ENCODE measurements at places on chromosomes 5 and 9.
A peak's percentile ranks its signal among the peaks of the same experiment; 100 is the strongest.

DNA sequence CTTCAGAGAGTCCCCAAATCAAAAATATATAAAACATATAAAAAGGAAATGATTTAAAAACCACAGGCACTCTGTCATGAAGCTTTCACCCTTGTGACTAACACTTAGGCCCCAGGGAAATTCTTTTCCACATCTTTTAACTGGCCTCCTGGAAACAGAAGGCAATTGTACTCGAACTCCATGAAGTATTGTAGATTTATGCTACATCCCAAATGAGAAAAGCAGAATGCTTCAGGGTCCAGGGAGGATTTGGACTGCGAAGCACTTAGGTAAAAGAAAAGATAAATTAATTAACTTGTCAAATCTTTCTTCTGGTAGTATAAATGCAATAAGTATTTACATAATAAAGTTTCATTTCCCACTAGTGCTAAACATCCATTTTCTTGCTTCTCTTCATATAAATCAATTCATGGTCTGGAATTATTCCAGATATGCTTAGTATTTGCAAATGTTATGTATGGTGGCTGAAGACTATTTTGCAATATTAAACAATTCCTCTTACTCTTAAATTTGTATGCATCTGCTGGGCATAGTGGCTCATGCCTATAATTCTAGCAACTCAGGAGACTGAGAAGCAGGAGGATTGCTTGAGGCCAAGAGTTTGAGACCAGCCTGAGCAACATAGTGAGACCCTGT is 64.9 kb upstream of the ELL2 start:
- DNase-seq = no peak

GRCh38 chr5:160165137-160166068 is 46.2 kb upstream of the PWWP2A start:
- peak; percentile 73 for DNase-seq

DNA sequence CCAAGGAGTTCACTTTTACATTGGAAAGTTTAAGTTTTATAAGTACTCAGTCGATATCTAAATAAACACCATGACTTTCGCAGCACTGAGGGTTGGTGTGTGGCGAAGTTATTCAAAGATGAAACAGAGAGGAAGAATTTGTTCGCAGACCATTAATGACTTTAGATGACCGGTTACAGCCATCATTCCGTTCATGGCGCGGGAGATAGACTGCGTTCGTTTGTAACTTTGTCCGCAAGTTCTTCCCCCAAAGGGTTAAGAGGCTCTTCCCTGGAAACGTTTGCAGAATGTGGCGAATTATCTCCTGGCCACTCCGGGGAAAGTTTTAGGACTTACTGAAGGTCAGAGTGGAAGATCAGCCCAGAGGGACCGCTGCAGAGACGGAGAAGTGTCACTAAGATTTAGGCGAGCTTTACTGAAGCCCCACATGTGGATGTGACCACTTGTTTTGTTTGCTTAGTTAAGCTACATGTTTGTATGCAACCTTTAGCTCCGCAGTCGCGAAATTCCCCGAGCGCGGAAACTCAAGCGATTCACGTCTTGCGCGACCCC is 2.2 kb upstream of the FOXD1 start:
- DNase-seq = no peak

GRCh38 chr5:171122372-171122771 is 186.7 kb upstream of the TLX3 start:
- peak; percentile 30 for DNase-seq

- DNase-seq = peak; percentile 81
Observed at GRCh38 chr5:10760096-10760920, 726 bp downstream of the DAP start.

GRCh38 chr5:154408811-154409210 is 37.0 kb upstream of the SAP30L start:
- no peak for DNase-seq

GRCh38 chr5:97096191-97096590 is 46.2 kb downstream of the LIX1 start:
- no peak for DNase-seq

- DNase-seq = no peak
Observed at GRCh38 chr5:52734557-52734956, 53.2 kb upstream of the ITGA1 start.

- no peak for DNase-seq
Observed at GRCh38 chr5:160311491-160312133, 752 bp downstream of the CCNJL start.

GRCh38 chr9:85142496-85142911 is 473.0 kb downstream of the NTRK2 start:
- no peak for DNase-seq

GRCh38 chr5:157196045-157196444 is 15.4 kb downstream of the ITK start:
- DNase-seq = no peak

DNA sequence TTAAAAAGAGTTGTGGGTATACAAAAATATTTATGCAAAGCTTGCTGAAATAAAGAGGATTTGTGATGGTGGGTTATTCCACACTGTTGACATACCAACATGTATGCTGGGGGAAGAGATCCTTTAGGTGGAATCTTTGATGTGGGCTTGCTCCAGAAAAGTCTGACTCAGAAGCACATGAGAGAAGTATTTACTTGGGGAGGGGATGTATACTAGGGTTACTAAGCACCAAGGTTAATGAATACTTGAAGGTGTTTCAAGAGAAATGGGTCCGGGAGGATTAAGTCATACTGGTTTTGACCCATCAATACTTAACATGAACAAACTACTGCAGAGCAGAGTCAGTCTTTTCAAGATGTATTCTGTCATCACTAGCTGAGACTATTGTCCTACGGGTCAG is 316.4 kb upstream of the GRIN3A start:
- no peak for DNase-seq

GRCh38 chr5:150285114-150285513 is 4.5 kb downstream of the CAMK2A start:
- DNase-seq = no peak

DNA sequence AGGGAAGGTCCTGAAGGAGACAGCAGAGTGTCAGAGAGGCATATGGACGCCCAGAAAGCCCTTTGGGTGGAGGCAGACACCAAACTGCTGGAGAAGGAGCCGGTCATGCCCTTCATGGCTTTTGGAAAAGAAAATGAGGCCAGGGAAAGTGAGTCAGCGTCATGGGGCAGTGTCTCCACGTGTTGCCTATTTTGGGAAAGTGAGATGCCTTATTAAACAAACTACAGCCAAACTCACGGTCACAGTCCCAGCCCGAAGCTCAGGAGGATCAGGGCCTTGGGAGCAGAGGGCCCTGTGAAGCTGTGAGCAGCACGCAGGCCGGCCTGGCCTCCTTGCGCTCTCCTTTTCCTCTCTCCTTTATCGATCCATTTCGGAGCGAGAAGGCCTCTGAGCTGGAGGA is 25.0 kb downstream of the RGS3 start:
- DNase-seq = no peak

GRCh38 chr5:95988877-95989276 is 27.2 kb upstream of the ELL2 start:
- DNase-seq = no peak

DNA sequence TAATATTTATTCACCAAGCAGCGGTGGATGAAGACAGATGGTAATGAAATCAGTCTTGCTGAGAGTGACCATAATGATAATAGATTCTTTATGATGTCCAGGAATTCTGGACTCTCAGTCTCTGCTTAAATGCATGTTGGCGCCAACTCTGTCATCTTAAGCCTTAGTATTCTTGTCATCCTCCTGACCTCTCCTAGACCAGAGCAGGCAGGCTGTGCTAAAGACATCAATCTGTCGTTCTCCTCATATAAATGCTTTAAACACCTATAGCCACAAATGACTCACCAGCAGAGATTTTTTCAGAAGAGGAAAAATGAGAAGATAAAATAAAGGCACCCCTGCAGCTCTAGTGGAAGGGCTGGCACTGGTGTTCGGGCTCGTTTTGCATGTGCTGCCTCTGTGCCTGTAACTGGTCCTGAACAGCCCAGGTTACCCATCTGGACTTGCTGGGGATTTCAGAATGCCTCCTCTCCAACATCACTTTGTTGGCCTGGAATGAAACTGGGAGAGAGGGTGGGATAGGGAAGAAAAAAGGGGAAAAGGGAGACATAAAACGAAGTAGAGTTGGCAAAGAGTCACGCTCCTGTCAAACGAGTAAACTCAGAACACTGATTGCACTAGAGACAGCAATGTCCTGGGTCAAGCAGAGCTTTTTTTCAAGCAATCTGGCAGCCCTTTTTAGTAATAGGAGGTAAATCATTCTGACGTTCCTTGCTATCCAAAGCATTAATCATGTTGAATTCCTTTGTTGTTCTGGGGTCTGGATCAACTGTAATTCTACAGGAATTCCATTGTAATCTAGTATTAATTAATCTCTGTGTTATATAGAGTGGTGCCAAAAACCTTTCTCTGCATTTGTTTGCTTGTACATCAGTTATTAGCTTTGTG is 195.5 kb upstream of the CLINT1 start:
- no peak for DNase-seq

DNA sequence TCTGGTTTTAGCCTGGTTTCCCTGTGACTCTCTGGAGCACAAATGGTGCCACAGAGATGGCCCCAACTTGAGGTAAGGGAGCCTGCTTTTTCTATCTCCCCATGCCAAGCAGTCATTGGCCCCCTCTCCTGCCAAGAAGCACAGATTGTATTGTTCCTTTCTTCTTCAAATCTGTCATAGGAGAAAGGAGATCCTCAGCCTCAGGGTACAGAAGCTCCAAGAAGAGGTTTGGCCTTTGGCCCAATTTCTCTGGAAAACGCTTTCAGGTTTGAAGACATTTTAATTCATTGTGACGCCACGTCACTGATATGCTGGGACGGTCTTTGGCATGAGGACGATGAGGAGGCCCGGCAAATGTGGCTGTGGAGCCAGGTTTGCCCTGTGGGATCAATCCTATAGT is 29.2 kb upstream of the PANK3 start:
- no peak for DNase-seq

GRCh38 chr5:41270423-41271251 is 57.3 kb upstream of the C6 start:
- DNase-seq = no peak

DNA sequence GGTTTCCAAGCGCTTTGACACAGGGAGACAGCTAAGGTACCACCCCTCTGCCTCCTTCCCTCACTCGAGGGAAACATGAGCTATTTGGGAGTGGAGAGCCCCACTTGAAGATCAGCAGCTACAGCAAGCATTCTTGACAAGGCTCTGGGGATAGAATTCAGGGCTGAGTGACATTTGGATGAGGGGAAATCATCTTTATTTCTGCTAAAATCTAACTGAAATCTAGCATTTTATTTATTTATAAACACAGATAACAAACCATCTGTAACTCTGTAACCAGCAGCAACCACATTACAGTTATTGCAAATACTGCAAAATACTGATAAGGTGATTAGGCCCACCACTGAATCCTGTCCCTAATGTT is 22.4 kb downstream of the RNF130 start:
- no peak for DNase-seq

- no peak for DNase-seq
Observed at GRCh38 chr5:131305906-131306305, 42.1 kb downstream of the CDC42SE2 start.

DNA sequence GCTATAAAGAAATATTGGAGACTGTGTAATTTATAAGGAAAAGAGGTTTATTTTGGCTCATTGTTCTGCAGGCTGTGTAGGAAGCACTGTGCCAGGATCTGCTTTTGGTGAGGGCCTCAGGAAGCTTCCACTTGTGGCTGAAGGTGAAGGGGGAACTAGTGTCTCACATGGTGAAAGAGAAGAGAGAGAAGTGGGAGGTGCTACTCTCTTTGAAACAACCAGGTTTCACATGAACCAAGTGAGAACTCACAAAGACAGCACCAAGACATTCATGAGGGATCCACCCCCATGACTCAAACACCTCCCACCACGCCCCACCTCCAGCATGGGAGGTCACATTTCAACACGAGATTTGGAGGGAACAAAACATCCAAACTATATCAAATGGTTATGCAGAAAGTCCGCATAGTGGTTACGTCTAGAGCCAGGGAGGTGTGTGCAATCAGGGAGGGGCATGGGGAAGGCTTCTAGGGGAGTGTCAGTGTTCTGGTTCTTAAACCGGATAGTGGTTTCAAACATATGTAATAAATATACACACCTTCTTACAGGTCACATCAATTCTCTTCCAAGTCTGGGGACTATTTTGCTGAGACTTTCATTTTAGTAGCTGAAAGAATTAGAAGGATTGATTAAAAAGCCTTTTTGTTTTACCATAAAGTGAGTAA is 113.0 kb downstream of the TRIO start:
- no peak for DNase-seq

GRCh38 chr5:144194144-144194543 is 23.5 kb downstream of the KCTD16 start:
- no peak for DNase-seq

DNA sequence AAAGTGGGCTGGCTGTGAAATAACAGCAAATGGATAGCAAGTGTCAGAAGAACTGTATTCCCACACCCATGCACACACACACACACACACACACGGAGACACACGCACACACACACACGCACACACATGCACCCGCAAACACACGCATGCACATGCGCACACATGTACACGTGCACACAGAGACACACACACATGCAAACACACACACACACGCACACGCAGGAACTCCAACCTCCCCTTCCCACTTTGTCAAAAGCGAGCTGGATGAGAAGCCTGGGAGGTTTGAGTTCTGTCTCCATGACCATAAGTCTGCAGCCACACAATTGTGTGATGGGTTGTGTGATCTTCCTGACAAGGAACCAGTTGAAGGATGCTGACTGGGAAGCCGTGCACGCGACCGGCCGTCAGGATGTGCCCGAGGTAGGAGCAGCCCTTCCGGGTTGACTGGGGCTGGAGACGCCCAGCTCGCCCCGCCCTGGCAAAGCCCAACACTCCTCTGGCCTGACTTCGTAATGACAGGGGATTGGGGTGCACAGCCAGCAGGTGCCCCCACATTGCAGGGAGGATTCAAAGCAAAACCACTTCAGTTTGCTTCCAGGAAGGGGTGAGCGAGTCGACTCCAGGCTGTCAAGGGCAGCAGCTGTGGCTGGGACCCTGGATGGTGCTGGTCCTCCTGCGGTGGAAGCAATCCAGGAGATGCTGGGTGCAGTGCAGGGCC is 29.3 kb upstream of the NKD2 start:
- no peak for DNase-seq

DNA sequence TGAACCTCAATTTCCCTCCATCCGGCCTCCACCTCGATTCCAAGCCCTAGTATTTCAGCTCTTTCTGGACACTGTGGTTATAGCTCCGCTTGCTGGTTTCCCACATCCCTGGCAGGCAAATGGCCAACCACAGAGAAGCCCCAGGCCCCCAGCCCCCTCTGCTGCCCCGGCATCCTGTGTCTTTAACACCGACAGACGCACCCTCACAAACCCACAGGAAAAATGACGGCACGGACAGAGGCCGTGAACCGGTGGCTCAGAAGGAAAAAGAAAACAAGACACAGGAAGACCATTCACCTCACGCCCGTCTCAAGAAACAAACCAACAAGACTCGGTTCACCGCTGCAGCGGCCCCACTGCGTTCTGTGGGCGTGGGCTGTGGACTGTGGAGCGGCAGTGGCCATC is 1.5 kb upstream of the CLIC3 start:
- no peak for DNase-seq

DNA sequence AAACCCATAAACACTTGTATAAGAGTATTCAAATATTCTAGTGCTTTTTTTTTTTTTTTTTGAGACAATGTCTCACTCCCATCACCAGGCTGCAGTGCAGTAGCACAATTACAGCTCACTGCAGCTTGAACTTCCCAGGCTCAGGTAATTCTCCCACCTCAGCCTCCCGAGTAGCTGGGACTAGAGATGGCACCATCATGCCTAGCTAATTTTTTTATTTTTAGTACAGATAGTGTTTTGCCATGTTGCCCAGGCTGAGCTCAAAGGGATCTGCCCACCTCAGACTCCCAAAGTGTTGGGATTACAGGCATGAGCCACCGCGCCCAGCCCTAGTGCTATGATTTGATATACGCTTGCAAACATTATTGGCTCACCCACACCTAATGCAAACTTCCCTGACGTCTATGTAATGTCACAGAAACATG is 11.8 kb downstream of the IL6ST start:
- no peak for DNase-seq
